ENCODE measurements at places on chromosomes 1 and 21. TPM values are rescaled to one million over a fixed set of nuclear protein-coding genes. Genes with fewer than 3 reads are reported as not detected.

GRCh38 chr1:86906419-86906818, 7.5 kb downstream of the SELENOF start:
- no peak overlapping the region for H3K4me3 ChIP-seq
- no peak for DNase-seq
- no peaks in the 10 kb centered on the region for H3K27me3 ChIP-seq

- H3K4me3 ChIP-seq: no peak overlapping the region
- H3K4me1 ChIP-seq: no peaks in the 10 kb centered on the region
- H3K27ac ChIP-seq: no peak overlapping the region
- no peaks in the 10 kb centered on the region for H3K36me3 ChIP-seq
- H3K27me3 ChIP-seq: no peaks in the 10 kb centered on the region
Measured at GRCh38 chr1:165877940-165878556, 50.6 kb downstream of the UCK2 start.

DNA sequence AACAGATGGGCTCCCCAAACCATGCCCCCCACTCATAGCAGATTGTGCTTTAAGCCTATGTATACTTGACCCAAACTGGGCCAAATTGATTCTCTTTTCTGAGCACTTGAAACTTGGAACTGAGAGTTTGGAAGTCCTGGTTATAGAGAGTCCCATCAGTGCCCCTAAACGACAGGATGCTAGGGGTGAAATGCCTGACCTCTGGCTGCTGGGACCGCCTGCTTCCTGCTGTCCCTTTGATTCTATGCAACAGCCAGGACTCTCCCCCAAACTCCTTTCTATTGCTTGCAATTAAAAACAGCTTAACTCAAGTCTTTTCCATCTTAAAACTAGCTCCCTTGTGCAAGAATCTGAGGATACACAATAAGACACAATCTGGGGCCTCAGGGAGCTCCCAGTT, 4.7 kb downstream of the C1orf210 start:
- H3K36me3 ChIP-seq: no peaks in the 10 kb centered on the region
- H3K4me3 ChIP-seq: no peak overlapping the region
- no peak overlapping the region for H3K27ac ChIP-seq
- peak; percentile 76 for DNase-seq

DNA sequence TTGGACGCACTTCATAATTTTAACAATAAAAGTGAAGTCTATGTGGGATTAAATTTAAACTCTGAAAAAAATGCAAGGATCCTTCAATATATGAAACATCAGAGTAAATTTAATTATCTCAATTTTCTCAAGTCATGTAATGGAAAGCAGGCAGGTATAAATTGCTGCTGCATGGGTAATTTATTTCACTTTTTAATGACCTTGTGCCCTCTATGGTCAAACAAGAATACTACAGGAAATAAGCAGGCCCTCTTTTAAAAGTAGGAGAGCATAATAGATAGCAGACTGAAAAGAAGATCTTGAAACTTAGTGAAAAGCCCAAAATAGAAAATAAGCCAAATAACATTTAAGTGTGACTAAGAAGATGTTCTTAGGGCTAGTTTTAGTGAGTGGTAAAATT, 22.9 kb downstream of the BCAS2 start:
- no peak overlapping the region for H3K4me3 ChIP-seq
- H3K4me1 ChIP-seq: no peaks in the 10 kb centered on the region
- no peaks in the 10 kb centered on the region for H3K36me3 ChIP-seq
- DNase-seq: peak; percentile 9
- no peaks in the 10 kb centered on the region for H3K27me3 ChIP-seq
- H3K27ac ChIP-seq: no peak overlapping the region

- no peak for DNase-seq
- H3K4me1 ChIP-seq: peaks cover 11% of the 10 kb centered on the region
- no peaks in the 10 kb centered on the region for H3K36me3 ChIP-seq
- no peaks in the 10 kb centered on the region for H3K27me3 ChIP-seq
Measured at GRCh38 chr1:51287966-51288365, 42.4 kb downstream of the TTC39A start.

DNA sequence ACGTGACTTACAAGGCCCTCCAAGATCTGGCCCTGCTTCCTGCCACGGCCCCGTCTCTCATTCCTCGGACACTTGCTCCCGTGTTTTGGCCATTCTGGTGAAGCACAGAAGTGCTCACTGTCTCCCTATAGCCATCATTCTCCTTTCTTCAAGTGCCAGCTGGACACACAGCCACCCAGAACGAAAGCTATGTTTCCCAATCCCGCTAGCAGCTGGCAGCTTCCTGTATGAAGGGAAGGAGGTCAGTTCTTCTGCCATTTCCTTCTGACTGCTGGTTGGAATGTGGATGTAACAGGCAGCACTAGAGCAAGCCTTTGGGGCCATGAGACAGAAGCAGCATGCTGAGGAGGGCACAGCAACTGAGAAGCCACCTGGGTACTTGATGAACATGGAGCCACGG, 82.8 kb downstream of the TGFBR3 start:
- no peaks in the 10 kb centered on the region for H3K36me3 ChIP-seq
- H3K27ac ChIP-seq: no peak overlapping the region
- DNase-seq: no peak

The DMRTA2 gene
- polyA plus RNA-seq: not detected

The TPTE gene
- polyA plus RNA-seq: not detected

The ATP6V1G3 gene
- polyA plus RNA-seq: not detected

The DVL1 gene
- polyA plus RNA-seq: 76.9 TPM

The COL18A1 gene
- 46.3 TPM for polyA plus RNA-seq

The PALMD gene
- polyA plus RNA-seq: 16.7 TPM

Measured in lung (tissue), 17 donors.